Smooth muscle cell of bladder (primary cell): ENCODE measurements at places on chromosomes 3 and 15. TPM values are rescaled to one million over a fixed set of nuclear protein-coding genes. Genes with fewer than 3 reads are reported as not detected.

FETUB gene
- not detected in 2 replicates for total RNA-seq

SCN11A gene
- under 0.01 TPM in 2 replicates for total RNA-seq

CFAP92 gene
- total RNA-seq, result 0.09 and 1.1 TPM in 2 replicates

GOLGA8B gene
- 9.4 and 19.8 TPM in 2 replicates for total RNA-seq

INSYN1 gene
- total RNA-seq, result 2.0 and 5.1 TPM in 2 replicates

GOLGA6L1 gene
- total RNA-seq, result under 0.01 TPM in 1 of 2 replicates, not detected in the other

C3orf22 gene
- not detected in 2 replicates for total RNA-seq

CAPN7 gene
- 24.5 and 33.4 TPM in 2 replicates for total RNA-seq

NME9 gene
- total RNA-seq, result 0.09 TPM in 1 of 2 replicates, not detected in the other

CD80 gene
- 0.14 TPM in 1 of 2 replicates, not detected in the other for total RNA-seq

ATP8B4 gene
- total RNA-seq, result 155 and 183 TPM in 2 replicates

CATSPER2 gene
- total RNA-seq, result 0.37 and 0.43 TPM in 2 replicates

TNNC1 gene
- 1.00 and 1.8 TPM in 2 replicates for total RNA-seq

ISL2 gene
- total RNA-seq, result 0.37 and 0.71 TPM in 2 replicates

TRANK1 gene
- 14.4 and 15.5 TPM in 2 replicates for total RNA-seq

CCDC191 gene
- 1.8 and 2.0 TPM in 2 replicates for total RNA-seq

P3H2 gene
- 8.0 and 11.1 TPM in 2 replicates for total RNA-seq

HHATL gene
- total RNA-seq, result not detected in 2 replicates

MOBP gene
- total RNA-seq, result 2.3 TPM in 1 of 2 replicates, not detected in the other

TTLL13 gene
- 0.09 and 0.14 TPM in 2 replicates for total RNA-seq

KNL1 gene
- 1.3 and 1.7 TPM in 2 replicates for total RNA-seq

LRRC57 gene
- 8.4 and 9.0 TPM in 2 replicates for total RNA-seq

TMEM266 gene
- total RNA-seq, result under 0.01 and 0.09 TPM in 2 replicates

SLC24A5 gene
- total RNA-seq, result not detected in 2 replicates

FSIP1 gene
- total RNA-seq, result 1.7 and 4.4 TPM in 2 replicates

COL6A6 gene
- 0.14 and 1.2 TPM in 2 replicates for total RNA-seq

DUT gene
- 35.3 and 50.8 TPM in 2 replicates for total RNA-seq

SPTBN5 gene
- 0.14 and 0.18 TPM in 2 replicates for total RNA-seq

RASL12 gene
- 3.1 and 6.5 TPM in 2 replicates for total RNA-seq

NR1I2 gene
- not detected in 2 replicates for total RNA-seq

TBC1D2B gene
- 38.1 and 59.4 TPM in 2 replicates for total RNA-seq

GOLGA6L26 gene
- not detected in 2 replicates for total RNA-seq

CILP gene
- 0.28 and 0.65 TPM in 2 replicates for total RNA-seq

TIGIT gene
- not detected in 2 replicates for total RNA-seq

DNAJC13 gene
- total RNA-seq, result 54.3 and 68.1 TPM in 2 replicates

AADAC gene
- 11.3 and 16.1 TPM in 2 replicates for total RNA-seq

COPS2 gene
- total RNA-seq, result 84.9 and 105 TPM in 2 replicates

CORO2B gene
- 4.3 and 5.3 TPM in 2 replicates for total RNA-seq
